Progenitor cell of endocrine pancreas (in vitro differentiated cells): ENCODE measurements at places on chromosomes 11 and 22. TPM values are rescaled to one million over a fixed set of nuclear protein-coding genes. Genes with fewer than 3 reads are reported as not detected.

GRCh38 chr11:46633291-46634217 is 16.2 kb downstream of the ATG13 start:
- DNase-seq = no peak

DNA sequence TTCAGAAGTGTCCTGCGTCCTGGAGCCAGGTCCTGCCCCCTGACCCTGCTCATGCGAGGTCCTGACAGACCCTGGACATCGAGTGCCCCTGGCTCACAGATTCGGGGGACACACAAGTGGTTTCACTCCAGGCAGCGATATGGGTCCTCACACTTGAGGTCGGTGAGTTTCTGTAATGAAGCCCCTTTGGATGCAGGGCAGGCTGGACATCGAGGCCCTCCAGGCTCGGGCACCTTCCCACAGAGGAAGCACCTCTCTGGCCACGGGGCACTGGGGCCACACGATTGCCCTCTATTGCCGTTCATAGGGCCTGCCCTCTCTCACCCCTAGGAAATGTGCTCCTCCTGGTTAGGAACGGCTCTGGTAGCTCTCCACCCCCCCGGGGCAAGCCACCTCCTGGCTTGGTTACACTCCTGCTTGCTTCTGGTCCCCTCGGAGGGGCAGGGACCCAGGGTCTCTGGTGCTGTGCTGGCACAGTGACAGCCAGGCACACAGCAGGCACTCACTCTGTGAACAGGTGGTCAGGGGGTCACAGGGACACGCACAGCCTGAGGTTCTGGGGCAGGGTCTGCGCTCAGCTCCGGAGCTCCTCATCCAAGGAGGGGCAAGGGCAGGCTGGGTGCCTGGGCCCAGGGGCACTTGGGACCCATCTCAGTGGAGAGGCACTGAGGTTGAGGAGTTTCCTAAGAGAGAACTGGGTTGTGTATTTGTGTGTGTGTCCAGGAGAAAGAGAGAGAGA is 907.7 kb downstream of the BRD1 start:
- no peak for DNase-seq

DNA sequence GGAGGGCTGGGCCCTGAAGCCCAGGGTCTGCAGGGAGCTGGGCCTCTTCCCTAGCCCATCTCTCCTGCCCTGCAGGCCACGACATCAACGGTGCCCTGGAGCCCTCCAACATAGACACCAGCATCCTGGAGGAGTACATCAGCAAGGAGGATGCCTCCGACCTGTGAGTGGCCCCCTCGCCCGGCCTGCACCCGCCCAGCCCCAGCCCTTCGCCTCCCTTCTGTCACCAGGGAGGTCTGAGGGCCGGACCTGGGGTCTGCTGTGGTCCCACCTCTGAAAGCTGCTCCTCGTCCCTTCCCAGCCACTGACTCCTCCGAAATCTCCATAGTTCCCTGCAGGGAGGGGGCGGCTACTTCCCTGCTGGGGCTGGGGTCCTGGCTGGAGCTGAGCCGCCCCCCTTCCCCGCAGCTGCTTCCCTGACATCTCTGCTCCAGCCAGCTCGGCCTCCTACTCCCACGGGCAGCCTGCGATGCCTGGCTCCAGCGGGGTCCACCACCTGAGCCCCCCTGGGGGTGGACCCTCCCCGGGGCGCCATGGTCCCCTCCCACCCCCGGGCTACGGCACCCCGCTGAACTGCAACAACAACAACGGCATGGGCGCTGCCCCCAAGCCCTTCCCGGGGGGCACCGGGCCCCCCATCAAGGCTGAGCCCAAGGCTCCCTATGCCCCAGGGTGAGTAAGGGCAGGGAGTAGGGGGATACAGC is 13.3 kb downstream of the MYRF start:
- DNase-seq = no peak

Gene CSNK2A3
- 1.3 TPM in 2 replicates for total RNA-seq

Gene PRRG4
- total RNA-seq = 0.67 and 0.75 TPM in 2 replicates

Gene CEND1
- not detected in 2 replicates for total RNA-seq

Gene VSIG10L2
- not detected in 2 replicates for total RNA-seq
